Urinary bladder (tissue), 4 donors: ENCODE measurements at places on chromosomes 12 and 14. TPM values are rescaled to one million over a fixed set of nuclear protein-coding genes. Genes with fewer than 3 reads are reported as not detected.

GRCh38 chr12:105253866-105254513 is 18.0 kb upstream of the APPL2 start:
- DNase-seq: no peak

- DNase-seq: no peak
Measured at GRCh38 chr14:45877981-45878380, 625.0 kb upstream of the MIS18BP1 start.

The SSPN gene
- total RNA-seq: 78.5 TPM

The AQP2 gene
- total RNA-seq: not detected

The ZDHHC22 gene
- total RNA-seq: 0.16 TPM
